Astrocyte (in vitro differentiated cells and primary cell): ENCODE measurements at places on chromosomes 5 and 9. TPM values are rescaled to one million over a fixed set of nuclear protein-coding genes. Genes with fewer than 3 reads are reported as not detected.

DNA sequence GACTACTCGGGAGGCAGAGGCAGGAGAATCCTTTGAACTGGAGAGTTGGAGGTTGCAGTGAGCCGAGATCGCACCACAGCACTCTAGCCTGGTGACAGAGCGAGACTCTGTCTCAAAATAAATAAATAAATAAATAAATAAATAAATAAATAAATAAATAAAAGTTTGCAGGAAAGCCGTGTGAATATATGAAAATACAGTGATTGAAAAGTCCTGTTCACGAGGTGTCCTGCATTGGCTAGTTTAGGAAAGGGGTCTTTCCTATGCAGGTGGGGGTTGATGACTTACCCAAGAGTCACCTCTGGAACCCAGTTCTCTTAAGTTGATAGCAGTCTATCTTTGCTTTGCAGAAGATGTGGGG is 7.3 kb downstream of the TENT4A start:
- DNase-seq: no peak

GRCh38 chr5:40679148-40679912 is 385 bp upstream of the PTGER4 start:
- peak; percentile 70 for DNase-seq

GRCh38 chr9:125549891-125550885 is 156.8 kb downstream of the MAPKAP1 start:
- peak; percentile 76 for DNase-seq

GRCh38 chr5:112697833-112698232 is 39.9 kb upstream of the APC start:
- DNase-seq: no peak

DNA sequence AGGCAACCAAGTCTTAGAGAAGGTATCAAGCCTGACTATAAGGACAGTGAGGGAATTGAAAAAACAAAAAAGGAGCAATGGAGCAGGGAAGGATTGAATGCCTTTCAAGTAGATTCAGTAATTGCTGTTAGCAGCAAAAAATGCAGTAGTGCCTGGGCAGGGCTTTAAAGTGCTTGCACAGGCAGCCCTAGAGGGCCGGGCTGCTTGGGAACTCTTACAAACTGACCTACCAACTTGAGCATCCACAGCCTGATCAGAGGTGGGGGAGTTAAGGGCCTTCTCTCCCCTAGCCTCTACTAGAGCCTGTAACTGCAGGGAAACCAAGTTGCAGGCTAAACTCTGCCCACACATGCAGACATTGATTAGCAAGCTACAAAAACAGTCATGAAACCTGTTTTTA is 19.4 kb downstream of the FXN start:
- DNase-seq: no peak

DNA sequence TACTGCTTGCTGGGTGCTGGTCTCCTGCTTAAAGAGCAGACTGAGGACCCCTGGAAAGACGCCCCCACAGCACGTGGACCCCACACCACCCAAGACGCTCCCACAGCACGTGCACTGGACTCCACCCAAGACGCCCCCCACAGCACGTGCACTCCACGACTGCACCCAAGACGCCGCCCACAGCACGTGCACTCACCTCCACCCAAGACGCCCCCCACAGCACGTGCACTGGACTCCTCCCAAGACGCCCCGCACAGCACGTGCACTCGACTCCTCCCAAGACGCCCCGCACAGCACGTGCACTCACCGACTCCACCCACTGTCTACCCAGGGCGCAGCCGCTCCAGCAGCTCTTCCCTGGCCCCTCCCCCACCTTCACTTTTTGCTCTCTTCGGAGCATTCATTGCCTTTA is 50.5 kb downstream of the EHMT1 start:
- DNase-seq: no peak

The DRD1 gene
- 0.14 and 0.23 TPM in 2 replicates for total RNA-seq

- DNase-seq: no peak
Measured at GRCh38 chr9:136764301-136764891, at the start of gene LCN15. Gene LCN15 (minus strand): TSS chr9:136764518. CDS start chr9:136764488, 30 bp downstream.

DNA sequence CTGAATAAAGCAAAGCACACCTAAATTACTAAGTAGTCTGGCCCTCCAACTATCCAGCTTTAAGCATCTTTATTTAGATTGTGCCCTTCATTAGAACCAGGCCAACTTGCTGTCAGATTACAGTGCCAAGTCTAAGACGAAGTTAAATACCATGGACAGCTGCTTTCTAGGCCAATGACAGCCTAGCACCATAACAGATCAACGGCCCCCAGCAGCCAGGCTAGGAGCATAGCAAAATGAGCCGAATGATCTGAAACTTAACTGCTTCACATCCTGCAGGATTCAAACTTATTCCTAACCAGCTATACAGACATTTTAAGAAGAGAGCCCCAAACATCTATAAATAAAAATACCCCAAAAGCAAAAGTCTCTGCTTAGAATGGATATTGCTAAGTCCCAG is 6.8 kb downstream of the SLC24A2 start:
- no peak for DNase-seq

The FOXD1 gene
- 13.5 and 16.9 TPM in 2 replicates for total RNA-seq

The INSL6 gene
- not detected in 2 replicates for total RNA-seq

- DNase-seq: peak; percentile 16
Measured at GRCh38 chr5:160390787-160391696, 8.8 kb downstream of the FAM200C start.

GRCh38 chr9:18490641-18491370 is 16.9 kb downstream of the ADAMTSL1 start:
- DNase-seq: peak; percentile 100

- DNase-seq: peak; percentile 91
Measured at GRCh38 chr9:120886490-120886967, 9.5 kb upstream of the PHF19 start.

DNA sequence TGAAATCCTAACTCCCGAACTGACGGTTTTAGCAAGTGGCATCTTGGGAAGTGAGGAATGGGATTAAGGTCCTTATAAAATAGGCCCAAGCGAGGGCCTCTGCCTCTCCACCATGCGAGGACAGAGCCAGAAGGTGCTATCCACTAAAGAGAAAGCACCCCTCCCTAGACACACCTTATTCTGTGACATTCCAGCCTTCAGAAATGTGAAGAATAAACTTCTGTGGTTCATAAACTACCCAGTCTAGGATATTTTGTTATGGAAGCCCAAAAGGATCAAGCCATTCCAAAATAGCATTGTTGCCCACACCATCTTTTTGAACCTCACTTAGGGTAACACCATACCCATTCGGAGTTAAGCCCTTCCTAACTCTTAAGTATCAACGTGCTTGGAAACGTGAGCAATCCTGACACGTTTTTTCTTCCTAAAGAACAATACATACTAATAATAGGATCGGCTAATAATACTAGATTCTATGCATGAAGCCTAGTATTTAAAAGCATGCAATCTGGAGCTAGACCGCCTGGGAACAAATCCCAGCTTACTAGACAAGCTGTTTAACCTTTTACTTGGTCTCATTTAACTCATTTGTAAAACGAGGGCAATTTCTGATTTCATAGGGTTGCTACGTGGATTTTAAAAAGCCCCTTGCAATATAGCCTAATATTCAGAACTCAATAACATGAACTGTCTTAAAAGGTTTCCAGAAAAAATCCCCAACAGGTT is 1.1 kb upstream of the SMC2 start:
- peak; percentile 7 for DNase-seq

GRCh38 chr5:32165-32564 is 59.8 kb upstream of the PLEKHG4B start:
- DNase-seq: no peak

- peak; percentile 43 for DNase-seq
Measured at GRCh38 chr9:118992813-118993794, 376.1 kb downstream of the BRINP1 start.

- DNase-seq: no peak
Measured at GRCh38 chr9:15140051-15140450, 167.0 kb downstream of the TTC39B start.

DNA sequence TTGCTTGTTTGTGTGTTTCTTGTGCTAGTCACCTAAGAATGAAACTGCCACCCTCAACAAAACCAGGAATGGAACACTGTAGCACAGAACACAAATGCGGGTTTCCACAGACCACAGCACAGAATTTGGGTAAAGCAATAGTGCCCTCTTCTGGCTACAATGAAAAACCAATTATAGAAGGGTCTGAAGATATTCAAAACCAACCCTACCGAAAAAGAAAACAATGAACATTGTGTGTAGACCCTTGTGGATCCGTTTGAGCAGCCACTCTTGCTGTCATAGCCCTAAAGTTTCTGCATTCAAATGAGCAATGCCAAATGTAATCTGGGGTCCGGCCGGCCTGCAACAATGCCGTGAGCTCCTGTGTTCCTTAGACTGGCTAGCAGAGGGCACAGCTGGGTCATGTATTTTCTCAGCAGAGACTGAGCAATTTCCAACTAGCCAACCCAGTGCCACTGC is 8.3 kb upstream of the ENC1 start:
- DNase-seq: peak; percentile 56

DNA sequence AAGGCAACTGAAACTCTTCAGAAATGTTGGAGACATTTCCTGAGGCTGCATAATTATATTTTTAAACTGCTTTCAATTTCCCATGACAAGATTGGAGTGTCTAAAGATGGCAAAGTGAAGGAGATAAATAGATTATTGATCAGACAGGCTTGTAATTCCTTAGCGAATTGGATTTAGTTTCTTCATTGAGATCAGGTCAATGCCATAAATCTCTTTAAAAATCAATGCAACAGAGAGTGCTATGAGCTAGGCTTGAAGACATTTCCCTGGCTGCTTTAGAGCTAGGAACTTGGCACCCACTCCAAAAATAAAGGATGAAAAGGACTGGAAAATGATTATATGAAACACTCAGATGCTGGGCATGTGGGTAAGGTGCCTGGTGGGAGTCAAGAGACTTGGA is 828.4 kb downstream of the TLR4 start:
- no peak for DNase-seq

GRCh38 chr9:116646661-116647514 is 40.2 kb upstream of the TRIM32 start:
- DNase-seq: peak; percentile 39

The ANKRD34B gene
- total RNA-seq: 0.10 and 0.20 TPM in 2 replicates

DNA sequence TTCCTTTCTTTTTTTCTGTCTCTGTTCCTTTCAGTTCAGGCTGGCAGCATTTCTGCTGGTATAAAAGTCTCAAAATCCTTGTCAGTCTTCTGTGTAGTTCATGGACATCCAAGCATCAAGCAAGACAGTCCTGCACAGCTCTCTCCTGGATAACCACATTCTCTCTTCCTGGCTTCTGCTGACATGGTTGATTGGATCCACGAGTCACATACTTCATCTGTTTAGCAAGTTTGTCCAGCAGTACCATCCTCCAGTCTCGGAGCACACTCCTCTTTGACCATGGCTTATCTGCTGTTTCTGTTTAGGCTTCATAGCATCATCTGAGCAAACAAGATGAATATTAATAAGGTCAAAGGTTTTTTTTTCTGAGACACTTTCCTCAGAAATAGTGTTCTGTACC is 220.8 kb downstream of the KDM4C start:
- DNase-seq: no peak

DNA sequence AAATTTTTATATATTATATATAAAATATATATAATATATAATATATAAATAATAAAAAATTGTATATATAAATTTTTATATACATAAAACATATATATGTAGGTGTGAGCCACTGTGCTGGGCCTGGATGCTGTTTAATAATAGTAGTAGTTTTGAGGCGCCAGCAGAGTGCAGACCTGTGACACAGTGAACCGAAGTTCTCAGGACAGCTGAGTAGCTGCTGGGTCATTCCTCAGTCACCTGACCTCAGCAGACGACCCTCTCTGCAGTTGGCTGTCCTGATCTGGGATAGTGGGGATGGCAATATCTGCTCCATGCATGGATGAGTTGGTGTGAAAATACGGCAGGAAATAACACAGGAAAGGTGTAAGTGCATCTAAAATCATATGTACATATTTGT is 3.3 kb upstream of the SNX18 start:
- no peak for DNase-seq

DNA sequence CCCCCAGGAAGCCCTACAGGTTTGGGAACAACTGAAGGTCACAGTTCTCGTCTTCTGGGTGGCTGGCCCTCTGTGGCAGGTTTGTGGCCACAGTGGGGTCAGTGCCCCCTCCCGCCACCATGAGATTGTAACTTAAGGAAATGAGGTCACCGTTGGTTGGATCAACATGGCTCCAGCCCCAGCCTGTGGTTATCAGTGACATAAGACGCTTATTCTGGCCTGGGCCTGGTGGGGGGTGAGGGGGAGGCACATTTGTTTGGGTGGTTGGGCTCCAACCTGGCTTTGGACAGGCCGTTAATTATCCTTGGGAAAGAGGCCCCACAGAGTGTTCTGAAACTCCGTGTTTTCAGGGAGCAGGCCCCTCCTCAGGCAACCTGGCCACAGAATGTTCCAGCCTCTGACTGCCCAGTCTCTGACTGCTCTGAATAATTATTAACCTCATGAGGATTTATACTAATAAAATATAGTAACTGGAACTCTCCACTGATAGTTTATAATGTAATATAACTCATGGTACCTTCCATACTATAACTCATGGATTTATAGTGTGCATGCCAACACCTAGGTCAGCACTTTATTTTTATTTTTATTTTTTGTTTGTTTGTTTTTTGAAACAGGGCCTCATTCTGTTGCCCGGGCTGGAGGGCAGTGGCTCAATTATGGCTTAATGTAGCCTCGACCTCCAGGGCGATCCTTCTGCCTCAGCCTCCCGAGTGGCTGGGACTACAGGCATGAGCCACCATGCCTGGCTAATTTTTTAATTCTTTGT is 58.0 kb upstream of the RPL26L1 start:
- peak; percentile 98 for DNase-seq

- DNase-seq: no peak
Measured at GRCh38 chr5:141613344-141613743, 5.5 kb downstream of the DIAPH1 start.

DNA sequence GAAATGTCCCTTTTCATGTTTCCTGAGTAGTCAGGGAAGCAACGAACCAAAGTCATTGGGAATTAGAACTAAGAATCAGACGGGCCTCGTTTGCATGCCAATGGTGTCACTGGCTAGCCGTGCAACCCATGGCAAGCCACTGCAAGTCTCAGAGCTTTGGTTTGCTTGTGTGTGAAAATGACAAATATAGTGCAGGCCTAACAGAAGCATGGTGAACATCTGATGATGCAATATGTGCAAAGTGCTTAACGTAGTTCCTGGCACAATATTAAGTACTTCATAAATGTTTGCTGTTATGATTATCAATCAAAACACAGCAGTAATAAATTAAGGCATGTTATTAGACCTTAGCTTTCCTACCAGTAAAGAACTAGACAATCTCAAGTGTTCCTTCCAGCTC is 118.0 kb upstream of the TRIM32 start:
- no peak for DNase-seq

The MORN5 gene
- not detected in 2 replicates for total RNA-seq

The ACTBL2 gene
- 11.6 and 11.8 TPM in 2 replicates for total RNA-seq

- DNase-seq: no peak
Measured at GRCh38 chr5:145543968-145544367, 291.2 kb downstream of the PRELID2 start.

The GPR150 gene
- total RNA-seq: 0.14 TPM in 1 of 2 replicates, not detected in the other

The C5orf58 gene
- total RNA-seq: not detected in 2 replicates

DNA sequence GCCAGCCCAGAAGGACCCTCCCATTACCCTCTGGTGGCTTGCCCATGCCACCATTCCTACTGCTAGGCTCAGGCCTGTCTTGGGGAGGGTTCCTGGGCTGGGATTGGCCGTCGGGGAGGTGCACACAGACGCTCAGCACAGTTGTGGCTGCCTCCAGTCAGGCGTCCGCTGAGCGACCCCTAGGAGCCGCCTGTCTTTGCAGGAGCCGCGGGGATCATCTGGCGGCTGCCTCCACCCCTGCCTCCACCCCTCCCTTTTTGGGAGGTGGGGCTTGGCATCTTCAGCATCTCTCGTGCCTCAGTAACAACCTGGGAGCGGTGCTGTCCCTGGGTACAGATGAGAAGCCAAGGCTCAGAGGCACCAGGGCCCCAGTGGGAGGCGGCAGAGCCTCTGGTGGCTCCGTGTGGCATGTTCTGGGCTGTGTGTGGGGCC is 39.6 kb downstream of the RXRA start:
- DNase-seq: no peak

The SOX30 gene
- total RNA-seq: 0.14 and 0.19 TPM in 2 replicates
